ENCODE measurements at places on chromosomes 11 and 22.

- DNase-seq, result no peak
These were observed 18.4 kb downstream of the MTMR3 start for GRCh38 chr22:29901354-29901753.

DNA sequence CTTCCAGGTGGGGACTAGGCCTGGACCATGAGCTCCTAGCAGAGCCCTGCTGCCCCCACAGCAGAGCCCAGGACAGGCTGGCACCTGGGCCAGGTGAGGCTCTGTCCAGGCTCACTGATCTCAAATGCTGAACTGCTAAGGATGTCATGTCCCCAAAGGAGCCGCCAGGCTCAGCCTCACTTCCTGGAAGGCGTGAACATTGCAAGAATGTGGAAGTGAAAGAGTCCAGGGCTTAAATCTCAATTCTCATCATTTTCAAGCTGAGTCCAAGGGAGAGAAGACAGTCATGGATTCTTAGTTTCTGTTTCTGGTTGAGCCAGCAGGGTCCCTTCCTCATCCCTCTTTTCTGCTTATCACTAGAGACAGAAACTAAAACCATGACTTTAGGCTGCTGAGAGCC is 5.0 kb downstream of the ASCL2 start:
- no peak for DNase-seq

DNA sequence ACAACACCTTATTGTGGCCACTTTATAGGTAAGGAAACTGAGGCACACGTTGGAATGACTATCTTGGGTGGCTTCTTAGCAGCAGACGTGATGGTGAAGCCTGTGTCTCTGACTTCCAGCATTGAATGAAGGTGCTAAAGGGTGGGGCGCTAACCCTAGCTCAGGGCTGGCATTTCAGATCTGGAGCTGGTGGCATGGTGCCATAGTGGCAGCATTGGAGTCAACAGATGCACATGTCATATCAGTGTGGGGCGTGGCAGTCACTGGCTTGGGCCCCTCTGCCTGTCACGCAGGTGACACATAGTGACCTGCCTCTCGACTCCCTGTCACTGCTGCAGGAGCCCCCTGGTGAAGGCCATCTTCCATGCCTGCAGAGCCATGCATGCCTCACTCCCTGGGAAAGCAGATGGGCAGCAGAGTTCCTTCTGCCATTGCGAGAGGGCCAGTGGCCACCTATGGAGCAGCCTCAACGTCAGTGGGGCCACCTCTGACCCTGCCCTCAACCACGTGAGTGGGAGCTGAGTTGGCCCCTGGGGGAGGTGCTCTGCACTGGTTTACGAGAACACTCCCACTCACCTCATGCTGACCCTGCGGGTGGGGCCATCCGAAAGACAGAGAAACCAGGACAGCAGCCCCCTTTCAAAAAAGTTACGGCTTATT is 14.8 kb downstream of the SHISA8 start:
- no peak for DNase-seq

DNA sequence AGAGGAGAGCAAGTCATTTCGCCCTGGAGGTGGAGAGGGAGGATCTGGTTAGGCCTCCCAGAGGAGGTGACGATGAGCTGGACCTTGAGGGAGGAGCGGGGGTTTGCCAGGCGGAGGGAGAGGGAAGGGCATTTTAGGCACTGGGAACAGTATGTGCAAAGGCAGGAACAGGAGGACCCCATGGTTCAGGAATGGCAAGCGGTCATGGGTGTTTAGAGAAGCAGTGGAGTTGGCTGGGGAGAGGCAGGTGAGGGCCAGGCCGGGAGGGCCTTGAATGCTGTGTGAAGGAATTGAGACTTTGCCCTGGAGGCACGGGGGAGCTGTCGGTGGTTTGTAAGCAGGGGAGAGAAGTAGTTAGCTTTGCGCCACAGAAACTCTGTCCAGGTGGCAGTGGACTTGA is 10.3 kb downstream of the PRDM11 start:
- DNase-seq, result no peak

- no peak for DNase-seq
These were observed 7.8 kb downstream of the PIK3IP1 start for GRCh38 chr22:31284281-31285155.

DNA sequence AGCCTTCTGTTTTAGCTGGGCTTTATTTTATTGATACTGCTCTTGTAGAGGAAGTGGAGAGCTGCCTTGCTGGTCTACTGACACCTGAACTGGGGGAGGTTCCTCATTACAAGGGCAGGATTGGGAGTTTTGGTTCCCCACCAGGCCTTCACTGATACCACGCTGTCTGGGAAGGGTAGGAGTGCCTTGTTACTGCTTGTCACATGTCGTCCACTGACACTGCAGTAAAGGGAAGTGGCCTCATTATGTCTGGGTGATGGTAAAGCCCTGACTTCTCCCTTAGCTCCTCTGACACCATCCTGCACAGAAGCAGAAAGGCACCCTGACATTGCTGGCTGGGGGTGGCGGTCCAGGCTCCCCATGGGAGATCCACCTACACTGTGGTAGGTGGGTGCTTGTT is 38.7 kb upstream of the ELF5 start:
- DNase-seq, result no peak

GRCh38 chr11:8697054-8697453 is 14.5 kb downstream of the RPL27A start:
- DNase-seq, result no peak

DNA sequence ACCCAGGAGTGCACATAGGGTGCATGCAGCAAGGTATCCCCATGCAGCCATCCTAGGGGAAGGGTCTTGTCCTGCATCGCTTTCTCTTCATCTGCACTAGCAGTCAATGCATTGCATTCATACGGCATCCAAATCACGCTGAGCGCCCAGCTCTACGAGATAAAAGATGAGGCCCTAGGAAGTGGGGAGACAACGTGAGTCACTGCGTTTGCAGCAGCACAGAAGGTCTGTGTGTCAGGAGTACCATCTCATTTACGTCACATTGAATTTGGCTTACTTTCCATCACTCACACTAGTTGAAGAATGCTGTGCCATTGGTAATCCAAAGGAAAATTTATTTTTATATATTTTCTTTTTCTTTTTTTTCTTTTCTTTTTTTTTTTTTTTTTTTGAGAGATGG is 2.5 kb upstream of the ST14 start:
- DNase-seq, result no peak

DNA sequence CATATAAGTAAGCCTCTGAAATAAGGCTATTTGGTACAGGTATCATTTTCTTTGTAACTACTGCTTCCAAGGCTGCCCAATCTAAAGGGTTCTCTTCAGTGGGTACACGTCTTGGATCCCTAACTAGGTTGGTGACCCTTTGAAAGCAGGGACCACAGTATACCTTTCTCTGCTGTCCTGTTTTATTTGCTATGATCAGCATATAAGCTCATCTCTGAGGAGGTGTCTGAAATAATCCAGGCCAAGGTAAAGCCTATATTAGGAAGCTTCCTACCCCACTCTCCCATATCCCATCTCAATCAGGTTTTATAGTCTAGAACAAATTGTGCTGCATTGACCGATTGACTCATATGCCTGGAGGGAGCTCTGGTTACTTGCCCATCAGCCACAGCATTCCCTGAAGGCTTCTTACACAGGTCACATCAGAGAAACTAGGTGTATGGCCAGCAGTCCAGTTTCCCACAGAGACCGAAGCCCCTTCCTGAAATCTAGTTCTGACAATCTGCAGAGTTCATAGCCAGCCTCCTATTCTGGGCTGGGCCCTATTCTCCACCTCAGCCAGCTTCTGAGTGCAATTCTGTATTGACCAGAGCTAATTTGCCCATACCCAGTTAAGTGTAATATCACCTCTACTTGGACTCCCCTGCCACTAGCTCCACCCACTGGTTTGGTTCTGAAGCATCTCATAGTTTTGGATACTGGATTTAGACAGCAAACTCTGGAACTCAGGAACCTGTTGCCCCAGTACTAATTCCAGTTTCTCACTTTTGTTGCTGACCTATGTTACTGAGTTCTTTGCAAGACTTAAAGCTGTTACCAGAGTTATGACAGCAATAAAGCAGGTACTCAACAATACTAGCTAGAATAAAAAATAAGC is 62.1 kb upstream of the ARHGAP20 start:
- no peak for DNase-seq

DNA sequence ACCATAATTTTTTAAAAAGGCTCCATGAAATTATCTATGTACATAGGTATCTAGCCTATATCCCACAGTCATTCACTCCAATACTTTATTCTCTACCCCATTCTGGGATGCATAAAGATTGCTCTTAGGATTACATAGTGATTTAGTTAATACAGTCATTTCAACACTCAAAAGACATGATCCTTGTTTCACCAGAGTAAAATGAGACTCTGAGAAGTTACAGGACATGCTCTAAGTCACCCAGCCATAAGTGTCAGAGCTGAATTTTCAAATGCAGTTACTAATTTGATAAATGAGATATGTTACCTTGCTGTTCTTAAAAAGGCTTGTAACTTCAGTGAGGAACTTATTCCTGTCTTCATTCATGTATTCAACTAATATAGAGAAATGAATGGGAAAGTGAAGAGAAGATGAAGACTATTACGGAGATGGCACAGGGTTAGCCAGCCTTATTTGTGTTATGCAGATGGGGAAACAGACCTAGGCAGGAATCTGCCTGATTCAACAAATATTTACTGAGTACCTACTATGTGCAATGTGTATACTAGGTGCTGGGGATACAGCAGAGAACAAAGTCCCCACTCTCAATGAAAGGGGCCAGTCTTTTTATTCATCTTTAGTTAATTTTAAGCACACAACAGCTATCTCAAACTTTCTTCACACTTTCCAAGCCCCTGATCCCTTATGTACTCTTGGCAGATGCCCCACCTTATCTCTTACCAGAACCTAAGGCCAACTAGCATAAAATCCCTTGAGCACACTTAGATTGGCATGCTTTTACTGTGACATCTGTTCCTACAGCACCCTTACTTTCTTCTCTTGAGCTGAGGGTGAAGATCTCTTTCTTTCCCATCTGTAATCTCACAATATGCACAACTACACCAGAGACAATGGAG is 21.6 kb downstream of the MAPK1 start:
- DNase-seq, result no peak

DNA sequence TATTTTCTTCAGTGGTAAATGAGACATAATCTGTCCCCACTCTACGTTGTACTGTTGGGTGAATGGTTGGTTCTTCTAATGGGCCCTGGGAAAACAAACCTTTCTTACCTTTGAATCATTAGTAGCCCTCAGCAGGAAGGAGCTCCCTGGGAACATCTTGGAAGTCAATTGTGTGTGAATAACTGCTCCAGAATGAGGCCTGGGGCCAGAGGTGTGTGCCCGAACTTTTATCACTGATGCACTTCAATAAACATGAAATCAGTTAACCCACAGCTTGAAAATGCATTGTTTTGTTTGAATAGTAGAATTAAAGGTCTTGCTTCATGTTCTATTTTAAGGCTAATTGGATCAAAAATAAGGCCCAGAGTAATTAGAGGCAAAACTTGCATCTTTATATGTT is 67.1 kb downstream of the NAV2 start:
- DNase-seq, result no peak

GRCh38 chr11:78339945-78340344 is 77.7 kb downstream of the GAB2 start:
- DNase-seq, result no peak

GRCh38 chr11:43927925-43928707 is 14.3 kb upstream of the C11orf96 start:
- DNase-seq, result no peak

DNA sequence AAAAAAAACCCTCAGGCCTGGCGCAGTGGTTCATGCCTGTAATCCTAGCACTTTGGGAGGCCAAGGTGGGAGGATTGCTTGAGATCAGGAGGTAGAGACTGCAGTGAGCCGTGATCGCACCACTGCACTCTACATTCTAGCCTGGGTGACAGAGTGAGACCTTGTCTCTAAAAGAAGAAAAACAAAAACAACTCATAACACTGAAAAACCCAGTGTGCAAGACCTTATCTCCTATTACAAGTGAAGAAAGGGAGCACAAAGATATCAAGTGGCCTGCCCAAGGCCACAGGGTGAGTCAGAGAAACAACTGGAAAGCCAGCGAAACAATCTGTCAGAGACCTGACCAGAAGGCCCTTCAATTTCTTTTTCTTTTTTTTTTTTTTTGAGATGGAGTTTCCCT is 2.5 kb downstream of the TXN2 start:
- no peak for DNase-seq

- DNase-seq, result peak; percentile 33
These were observed 76.2 kb downstream of the ARHGAP32 start for GRCh38 chr11:129115652-129116586.

- no peak for DNase-seq
These were observed 73.5 kb downstream of the TIMP3 start for GRCh38 chr22:32874976-32875375.

All from SW 1271 (cell line).